HuH-7 (cell line): ENCODE measurements at places on chromosomes 6 and 20.

- no peak for DNase-seq
These were observed 44.6 kb upstream of the DDR1 start for GRCh38 chr6:30839671-30840070.

DNA sequence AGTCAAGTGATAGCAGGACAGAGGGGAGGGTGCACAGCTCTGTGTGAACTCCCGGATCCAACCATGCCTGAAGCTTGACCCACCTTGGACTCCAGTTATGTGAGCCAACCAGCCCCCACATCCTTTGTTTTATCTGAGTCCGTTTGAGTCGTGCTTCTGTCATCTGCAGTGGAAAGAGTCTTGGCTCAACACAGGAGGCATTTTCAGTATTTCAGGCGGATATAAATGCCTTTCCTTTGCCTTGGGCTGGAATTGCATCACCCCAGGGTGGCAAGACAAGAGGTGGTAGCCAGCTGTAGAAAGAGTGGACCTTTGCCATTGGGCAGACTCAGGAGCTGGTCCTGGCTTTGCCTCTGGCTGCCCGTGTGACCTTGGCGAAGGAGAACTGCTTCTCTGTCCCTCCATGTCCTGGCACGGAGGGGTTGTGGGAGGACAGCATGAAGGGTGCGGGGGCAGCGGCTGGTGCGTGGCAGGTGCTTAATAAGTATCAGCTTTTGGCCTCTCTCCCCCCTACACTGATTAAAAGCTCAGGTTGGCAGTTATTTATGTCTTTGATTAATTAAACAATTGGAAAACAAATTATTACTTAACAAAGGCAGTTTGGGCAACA lies 42.6 kb upstream of the APCDD1L start:
- no peak for DNase-seq

GRCh38 chr6:110216140-110216539 lies 35.9 kb downstream of the CDC40 start:
- DNase-seq = no peak

GRCh38 chr20:57059055-57059596 lies 207.3 kb downstream of the BMP7 start:
- DNase-seq = no peak

GRCh38 chr6:147194652-147195411 lies 9.4 kb upstream of the STXBP5 start:
- DNase-seq = no peak

- DNase-seq = no peak
These were observed 556.5 kb downstream of the DHX35 start for GRCh38 chr20:39518654-39519053.
